G401 (cell line): ENCODE measurements at places on chromosomes 16 and 17.
A peak's percentile ranks its signal among the peaks of the same experiment; 100 is the strongest.

GRCh38 chr16:11759163-11759834, 16.6 kb upstream of the TXNDC11 start:
- DNase-seq = no peak

DNA sequence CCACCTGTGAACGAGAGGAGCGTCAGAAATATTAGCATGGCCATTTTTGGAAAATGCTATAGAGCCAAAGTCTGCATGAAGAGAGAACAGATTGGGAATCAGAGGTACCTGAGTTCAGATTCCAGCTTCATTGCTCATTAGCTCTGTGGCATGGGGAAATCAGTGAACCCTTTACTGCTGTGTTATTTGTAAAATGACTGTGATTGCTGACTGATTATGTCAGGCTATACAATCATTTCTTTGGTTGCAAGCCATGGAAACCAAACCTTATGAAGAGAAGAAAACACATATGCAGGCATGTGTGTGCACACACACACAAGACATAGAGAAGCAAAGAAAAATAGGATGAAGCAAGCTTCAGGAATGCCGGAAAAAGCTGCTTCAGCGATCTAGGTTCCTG, 101.4 kb upstream of the HSBP1 start:
- no peak for DNase-seq

DNA sequence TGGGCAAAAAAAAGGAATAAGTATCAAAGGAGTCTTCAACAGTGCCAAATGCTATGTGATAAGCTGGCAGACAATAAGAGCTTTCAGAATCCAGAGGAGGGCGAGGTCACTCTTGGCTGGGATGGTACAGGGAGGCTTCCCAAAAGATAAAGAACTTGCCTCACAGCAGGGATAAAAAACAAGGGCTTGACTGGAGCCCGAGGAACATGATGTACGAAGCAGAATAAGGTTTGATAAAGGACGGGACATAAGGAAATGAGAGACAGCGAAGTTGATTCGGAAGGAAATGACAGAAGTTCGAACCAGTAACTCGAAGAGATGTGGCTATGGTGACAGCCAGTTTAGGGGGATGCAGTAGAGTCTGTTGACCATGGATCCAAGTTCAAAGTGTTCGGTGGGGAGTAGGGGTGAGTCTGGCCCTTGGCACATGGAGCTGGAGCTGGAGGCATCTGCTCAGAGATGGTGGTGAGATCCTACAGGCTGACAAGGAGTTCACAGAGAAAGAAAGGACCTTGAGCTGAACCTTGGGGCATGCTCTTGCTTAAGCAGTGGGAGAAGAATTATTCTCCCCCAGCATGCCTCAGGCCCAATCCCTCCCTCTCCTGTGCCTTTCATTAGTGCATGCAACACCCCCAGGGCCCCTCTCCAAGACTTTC, 137.6 kb upstream of the RCVRN start:
- no peak for DNase-seq

DNA sequence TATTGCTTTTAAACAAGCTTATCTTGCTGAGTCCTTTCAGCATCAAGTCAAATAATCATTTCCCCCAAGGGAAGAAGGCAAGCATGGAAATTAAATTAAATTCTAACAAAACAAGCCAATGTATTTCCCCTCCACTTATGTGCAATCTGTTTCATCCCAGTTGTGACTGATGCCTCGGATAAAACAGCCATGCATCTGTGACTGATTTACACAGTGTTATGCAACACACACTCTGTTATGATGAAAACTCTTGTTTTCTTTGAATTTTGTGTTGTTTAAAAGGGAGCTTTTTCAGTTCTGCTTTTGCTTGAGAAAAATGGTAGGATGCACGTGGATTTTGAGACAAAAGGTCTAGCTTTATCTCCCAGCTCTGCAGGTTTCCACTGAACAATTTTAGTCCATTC, 32.6 kb downstream of the TMEM100 start:
- DNase-seq = no peak

DNA sequence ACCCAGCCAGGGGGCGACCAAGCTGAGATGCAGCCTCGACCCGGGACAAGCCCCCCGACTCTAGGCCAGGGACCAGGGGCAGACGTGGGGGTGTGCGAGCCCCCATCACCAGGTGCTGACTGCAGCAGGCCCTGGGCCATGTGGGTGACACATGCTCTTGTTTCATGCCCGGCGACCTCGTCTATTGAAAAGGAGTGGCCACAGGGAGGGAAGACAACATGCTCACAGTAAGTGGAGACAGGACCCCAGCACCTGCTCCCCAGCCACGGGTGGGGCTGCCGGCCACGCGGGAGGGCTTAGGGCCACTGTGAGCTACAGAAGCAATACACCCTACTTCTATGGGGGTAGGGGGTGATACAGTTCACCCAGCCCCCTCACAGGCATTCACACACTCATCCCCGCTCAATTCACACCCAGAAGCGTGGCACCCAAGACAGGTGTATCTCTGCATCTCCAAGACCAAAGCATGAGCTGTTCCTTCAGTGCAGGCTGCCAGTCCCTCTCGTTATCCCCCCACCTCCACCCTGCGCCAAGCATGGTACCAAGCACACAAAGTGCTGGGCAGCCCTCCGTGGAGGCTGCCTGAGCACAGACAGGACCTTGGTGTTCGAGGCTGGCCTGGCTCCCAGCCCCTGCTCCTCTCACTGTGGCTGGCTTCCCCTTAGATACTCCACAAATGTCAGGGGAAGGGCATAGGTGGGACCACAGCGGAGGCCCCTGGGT, 13.6 kb downstream of the VASN start:
- no peak for DNase-seq

DNA sequence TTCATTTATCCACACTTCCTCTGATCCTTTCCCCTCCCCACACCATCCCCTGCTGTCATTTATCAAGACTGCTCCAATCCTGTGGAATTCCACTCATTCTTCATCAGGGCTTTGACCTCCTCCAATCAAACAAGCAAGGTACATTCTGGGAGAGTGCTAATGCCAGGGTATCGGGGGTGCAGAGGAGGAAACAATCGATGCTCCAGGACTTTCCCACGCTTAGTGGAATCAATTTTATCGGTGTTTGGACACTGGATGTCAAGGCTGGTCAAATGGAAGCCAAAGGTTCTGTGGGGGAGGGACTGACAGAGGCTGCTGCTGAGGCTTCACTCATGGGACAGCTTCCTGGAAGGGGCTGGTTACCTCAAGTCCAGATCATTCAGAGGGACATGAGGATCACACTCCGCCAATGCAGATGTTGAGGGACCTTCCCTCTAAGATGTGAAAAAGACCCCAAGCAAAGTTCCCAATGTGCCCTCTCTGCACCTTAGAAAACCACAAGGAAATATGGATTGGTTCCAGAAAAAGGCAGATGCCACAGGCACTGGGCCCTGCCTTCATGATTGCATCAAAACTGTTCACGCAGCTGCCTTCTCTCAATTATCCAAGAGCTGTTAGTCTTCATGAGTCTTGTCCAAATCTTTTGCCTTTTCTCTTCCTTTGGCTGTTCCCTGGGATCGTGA, 44.7 kb upstream of the SOX9 start:
- no peak for DNase-seq

DNA sequence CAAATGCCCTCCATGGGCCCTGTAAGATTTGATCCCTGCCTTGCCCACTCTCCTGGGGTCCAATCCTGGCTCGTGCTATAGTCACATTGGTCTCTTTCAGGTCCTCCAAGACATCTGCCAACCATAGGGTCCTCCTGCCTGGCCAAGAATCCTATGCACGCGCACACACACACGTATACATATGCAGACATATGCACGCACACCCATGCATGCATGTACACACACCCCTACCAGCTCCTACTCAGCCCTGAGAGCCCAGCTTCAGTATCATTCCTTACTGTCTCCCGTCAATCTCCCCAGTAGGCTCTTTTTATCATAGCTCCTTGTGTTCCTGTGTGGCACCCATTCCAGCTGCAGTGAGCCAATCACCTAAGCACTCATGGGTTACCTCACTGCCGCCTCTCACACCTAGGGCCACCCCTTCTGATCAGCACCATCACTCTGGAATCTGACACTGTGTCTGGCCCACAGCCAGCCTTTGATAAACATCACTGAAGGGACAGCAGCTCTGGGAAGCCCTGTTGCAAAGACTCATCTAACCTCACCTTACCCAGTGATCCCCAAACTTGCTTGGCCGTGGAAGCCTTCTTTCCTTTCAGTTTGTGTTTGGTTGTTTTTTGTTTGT, 7.9 kb upstream of the DNAH17 start:
- DNase-seq = no peak

DNA sequence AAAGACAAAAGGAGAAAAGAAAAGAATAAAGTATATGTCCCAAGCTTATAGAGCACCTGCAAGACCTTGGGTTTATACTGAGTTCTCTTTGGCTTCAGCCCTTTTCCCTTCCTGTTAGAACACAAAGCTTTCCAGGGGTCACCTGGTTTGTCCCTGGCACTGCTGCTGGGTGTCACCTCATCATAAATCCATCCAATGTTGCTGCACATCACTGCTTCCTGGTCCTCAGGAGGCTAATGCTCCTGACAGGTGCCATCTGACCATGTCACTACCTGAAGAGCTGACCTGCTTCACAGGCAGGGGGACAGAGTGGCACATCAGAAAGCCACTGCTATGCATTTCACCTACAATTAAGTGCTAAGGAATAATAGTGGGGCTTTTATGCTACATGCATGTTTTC, 164.6 kb upstream of the ELAC2 start:
- DNase-seq = no peak

GRCh38 chr17:14845591-14846281, 419.4 kb downstream of the PMP22 start:
- DNase-seq = no peak

GRCh38 chr16:57764341-57765159, 29.0 kb downstream of the KATNB1 start:
- DNase-seq = peak; percentile 27

DNA sequence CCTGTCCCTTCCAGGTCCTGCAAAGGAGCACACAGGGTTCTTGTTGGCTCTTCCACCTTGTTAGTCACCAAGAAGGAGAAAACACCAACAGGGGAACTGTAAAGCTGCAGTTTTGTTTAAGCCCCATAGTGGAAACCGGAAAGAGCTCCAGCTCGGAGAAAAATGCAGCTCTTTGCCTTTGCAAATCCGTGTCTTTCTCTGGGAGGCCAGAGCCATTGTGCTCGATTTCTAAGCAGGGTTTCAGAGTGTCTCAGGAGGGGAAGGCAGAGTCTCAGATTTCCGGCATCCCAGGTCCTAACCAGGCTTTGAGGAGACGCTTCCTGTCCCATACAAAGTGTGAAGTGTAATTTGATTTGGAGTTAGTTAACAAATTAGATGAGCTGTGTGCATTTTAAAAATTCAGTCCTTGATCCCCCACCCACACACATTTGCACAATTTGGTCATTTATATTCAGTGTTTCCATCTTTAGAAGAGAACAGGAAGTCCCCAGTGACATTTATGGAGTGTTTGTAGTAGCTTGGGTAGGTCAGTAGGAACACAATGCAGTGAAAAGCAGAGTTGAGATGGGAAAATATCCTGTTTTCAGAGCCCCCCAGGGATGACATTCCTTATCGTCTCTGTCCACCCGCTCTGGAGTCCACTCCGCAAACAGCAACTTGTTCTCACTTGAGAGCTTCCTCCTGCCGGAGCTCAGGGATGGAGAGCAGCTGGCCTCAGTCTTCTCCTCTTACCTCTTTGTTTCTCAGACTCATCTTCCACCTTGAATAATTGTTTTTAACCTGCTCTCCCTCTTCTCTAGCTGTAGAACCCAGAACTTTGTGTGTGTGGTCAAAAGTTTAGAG, 331.9 kb downstream of the SEC14L1 start:
- peak; percentile 65 for DNase-seq

DNA sequence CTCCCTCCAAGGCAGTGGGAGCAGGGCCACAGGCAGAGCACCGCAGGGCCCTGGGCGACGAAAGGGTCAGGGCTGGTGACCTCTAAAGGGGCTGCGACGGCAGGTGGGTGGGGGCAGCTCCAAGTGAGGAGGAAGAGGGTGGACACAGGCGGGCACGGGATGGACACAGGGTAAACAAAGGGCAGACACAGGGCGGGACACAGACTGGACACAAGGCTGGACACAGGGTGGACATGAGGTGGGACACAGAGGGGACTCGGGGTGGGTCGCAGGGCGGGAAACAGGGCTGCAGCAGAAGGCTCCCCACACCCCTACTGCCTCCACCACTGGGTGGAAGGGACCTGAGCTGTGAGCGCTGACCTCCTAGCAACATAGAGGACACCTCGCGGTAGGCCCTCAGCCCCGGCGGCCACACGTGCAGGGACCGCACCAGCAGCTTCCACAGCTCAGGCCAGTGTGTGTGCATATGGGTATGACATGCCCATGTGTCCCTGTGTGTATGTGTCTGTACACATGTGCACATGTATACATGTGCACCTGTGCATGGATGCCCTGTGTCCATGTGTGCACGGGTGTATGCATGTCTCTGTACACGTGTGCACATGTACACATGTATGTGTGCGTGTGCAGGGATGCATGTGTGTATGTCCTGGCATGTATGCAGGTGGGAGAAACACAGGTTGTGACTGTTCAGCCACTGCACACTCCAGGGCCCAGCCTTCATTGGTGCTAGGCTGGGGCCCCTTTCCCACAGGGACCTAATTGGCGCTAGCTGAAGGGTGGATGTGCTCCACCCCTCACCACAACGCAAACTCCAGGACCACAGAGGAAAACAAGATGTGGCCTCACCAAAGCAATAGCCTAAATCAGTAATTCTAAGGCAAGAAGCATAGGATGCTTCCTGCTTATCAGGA, 7.6 kb downstream of the LMF1 start:
- DNase-seq = no peak

DNA sequence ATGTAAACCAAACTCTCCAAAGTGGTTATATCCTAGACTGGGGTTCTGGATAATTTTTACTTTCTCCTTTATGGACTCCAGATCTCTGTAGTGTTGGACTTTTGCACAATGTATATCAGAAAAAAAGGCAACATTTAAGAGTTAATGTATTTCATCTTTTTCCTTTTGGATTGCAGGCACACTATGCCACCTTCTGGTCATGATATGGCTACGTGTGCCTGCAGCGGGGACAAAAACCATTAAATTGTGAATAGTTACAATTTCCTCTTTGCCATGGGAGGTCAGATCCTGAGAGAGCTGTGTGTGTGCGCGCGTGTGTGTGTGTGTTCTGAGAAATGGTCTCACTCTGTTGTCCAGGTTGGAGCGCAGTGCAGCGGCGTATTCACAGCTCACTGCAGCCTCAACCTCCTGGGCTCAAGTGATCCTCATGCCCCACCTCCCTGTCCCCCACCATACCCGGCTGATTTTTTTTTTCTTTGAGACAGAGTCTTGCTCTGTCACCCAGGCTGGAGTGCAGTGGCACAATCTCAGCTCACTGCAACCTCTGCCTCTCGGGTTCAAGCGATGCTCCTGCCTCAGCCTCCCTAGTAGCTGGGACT, 4.3 kb upstream of the SGF29 start:
- DNase-seq = peak; percentile 56
